Thyroid gland (tissue), 4 donors: ENCODE measurements at places on chromosomes 2 and 18.
A peak's percentile ranks its signal among the peaks of the same experiment; 100 is the strongest.

- DNase-seq, result no peak
Measured at GRCh38 chr18:11883153-11883552, 25.0 kb downstream of the MPPE1 start.

DNA sequence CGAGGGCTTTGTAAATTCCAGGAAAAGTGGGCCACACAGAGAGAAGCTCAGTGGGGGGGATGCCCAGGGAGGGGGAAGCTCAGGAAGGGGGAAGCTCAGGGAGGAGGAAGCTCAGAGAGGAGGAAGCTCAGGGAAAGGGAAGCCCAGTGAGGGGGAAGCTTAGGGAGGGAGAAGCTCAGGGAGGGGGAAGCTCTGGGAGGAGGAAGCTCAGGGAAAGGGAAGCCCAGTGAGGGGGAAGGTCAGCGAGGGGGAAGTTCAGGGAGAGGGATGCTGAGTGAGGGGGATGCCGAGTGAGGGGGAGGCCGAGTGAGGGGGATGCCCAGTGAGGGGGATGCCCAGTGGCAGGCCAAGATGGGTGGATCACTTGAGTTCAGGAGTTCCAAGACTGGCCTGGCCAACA is 821 bp upstream of the CHRNG start:
- DNase-seq, result no peak

DNA sequence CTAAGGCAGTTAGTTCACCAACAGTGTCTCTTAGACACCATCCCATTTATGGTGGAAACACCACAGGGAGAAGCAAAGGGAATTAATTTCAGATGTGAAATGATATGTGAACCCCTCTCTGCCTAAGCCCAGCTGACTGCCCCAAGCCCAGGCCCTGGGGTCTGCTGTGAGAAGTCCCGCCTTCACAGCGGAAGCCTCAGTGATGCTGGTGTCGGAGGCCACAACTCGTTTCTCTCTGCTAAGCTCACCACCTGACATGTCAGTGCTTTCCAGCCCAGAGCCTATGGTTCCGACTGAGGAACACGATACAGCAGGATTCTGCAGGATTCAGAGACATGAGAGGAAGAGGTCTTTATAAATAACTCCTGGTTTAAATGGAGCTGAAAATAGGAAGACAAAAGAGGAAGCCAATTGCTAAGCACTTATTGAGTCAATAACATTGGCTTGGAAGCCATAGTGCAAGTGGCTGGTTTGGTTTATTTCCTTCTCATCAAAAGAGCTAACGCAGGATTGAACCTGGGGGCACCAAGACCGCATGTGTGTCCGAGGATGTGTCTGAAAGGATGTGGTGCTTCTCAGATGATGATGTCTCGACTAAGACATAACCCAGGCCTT is 21.9 kb upstream of the LOXHD1 start:
- no peak for DNase-seq

DNA sequence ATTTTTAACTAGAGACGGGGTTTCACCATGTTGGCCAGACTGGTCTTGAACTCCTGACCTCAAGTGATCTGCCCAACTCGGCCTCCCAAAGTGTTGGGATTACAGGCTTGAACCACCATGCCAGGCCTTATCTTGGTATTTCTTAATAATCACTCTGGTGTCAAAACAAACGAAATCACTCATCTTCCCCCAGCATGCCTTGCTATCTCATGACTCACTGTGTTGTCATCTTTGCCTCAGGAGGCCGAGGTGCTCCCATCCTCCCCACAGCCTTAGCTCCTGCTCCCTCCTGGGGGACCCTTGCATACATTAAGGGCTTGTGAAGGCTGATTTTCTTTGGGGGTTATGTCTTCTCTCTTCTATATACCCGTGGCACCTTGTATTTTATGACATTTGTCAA is 250.1 kb upstream of the DPP10 start:
- no peak for DNase-seq

- DNase-seq, result no peak
Measured at GRCh38 chr18:57928466-57928865, 115.6 kb upstream of the NEDD4L start.

DNA sequence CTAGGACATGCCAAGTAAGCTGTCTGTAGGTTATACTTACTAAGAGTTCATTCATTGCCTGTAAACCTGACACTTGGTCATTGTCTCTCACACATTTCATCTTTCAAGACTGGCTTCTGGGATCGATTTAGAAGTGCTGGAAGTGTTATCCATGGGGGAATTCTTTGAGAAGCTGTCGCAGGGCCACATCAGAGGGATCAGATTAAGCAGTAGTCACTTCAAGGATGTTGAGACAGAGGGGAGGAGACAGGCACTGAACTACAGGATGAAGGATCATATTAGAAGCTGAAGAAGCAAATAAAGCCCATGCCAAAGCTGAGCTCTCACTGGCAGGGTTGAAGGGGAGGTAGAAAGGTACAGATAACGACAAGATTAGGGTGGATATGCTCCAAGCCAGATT is 49.0 kb downstream of the CDK15 start:
- DNase-seq, result no peak

GRCh38 chr2:95670686-95671085 is 78.9 kb downstream of the TRIM43 start:
- no peak for DNase-seq

DNA sequence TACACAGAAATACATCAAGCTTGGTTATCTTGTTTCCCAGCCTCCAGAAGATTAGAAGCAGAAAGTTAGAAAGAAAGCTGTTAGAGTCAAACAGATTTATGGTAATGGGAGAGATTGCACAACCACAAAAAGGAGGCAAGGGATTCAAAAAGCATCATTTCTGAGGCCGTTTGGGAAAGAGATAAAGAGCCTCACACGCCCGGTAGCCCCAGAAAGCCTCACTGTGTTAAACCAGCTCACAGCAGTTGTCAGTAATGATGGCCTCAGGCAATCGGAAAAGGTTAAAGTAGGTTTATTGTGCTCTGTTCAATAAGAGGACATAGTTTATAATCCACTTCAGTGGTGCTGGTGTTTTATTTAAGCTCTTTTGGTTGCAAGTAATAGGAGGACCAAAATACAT is 111.3 kb downstream of the DCC start:
- DNase-seq, result no peak

DNA sequence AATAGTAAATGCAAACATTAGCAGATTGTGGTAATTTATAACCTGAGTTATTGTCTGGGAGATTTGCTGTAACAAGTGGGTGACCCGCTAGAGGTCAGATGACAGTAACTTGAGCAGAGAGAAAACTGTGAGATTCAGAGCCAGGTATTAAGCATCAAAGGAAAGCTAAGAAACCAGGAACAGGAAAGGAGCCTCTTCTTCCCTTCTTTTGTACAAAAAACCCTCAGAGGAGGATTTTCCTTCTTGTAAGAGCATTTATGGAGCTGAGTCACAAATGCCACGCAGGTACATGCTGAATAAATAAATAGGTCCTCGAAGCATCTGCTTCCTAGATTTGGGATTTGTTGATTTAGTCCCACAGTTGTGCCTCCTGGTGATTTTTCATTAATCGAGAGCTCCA is 146.5 kb downstream of the SH3BP4 start:
- no peak for DNase-seq

DNA sequence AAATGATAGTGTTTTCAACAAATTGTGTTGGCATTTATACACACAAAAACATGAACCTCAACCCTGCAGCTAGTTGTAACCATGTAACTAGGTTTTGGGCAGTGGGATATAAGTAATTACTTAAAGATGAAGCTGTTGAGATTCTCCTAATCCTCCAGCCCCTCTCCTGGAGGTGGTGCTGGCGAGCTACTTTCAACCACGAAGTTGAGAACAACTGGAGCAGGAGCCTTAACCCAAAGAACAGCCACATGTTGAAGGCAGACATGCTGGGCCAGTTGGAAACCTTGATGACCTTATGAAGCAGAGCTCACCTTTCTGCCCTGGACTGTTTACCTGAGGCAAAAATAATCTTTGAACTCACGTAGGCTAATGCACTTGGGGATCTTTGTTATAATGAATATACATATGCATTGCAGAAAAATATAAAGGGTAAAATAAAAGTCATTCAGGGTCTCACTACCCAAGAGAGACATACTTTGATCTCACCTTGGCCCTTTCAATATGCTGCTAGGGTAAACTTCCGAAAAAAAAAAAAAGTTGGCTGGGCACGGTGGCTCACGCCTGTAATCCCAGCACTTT is 89.6 kb upstream of the NPAS2 start:
- peak; percentile 74 for DNase-seq

DNA sequence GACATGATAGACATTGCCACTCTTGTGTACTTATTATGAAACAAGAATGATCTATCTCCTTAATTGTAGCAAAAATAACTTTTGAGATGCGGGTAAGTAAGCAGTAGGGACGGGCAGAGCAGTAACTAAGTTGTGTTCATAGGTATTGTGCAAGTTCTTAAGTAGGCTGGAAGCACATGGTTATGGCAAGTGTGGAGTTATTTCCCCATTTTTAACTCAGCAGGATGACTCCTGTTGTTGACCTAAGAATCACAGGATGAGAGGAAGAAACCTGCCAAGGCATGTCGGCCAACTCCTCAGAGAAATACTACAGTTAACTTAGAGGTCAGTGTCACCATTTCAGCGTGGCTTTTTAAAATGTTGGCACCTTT is 51.1 kb upstream of the FN1 start:
- DNase-seq, result no peak
